Chondrocyte (in vitro differentiated cells): ENCODE measurements at places on chromosomes 6 and 20. TPM values are rescaled to one million over a fixed set of nuclear protein-coding genes. Genes with fewer than 3 reads are reported as not detected.

DNA sequence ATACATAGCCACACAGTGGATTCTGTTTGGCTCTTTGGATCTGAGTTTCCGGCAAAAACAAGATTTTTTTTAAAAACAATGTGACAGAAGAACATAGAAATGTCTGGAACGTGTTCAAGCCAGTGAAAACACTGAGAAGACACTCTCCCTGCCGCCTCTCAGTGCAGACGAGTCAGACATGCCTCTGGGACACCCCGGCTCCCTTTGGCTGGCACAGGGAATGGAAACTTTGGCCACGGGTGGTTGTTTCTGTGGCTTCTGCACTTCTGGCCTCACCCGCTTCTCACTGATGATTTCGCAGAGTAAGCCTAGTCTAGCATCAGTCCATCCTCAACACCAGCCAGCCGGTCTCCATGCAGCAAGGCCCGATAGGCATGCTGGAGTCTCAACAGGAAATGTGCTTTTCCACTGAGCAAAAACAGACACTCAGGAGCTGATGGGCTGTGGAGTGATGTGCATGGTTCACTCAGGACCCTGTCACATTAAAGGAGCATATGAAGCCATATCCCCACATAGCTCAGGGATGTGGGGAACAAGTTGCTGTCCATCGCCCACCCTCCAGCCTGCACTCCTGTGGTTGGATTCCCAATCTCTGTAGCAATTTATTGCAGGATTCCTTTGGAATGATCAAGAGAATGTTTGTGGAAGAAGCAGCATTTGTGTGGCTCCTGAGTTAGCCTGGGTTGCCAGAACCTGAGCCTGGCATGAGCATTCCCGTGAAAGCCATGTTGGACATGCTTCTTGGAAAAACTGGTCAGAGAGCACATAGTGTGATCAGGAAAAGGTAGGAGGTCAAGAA is 262.0 kb upstream of the RIN2 start:
- no peak for DNase-seq
- no peaks in the 10 kb centered on the region for H3K27me3 ChIP-seq
- no peak overlapping the region for H3K27ac ChIP-seq
- no peaks in the 10 kb centered on the region for H3K4me1 ChIP-seq
- H3K4me3 ChIP-seq: no peak overlapping the region

DNA sequence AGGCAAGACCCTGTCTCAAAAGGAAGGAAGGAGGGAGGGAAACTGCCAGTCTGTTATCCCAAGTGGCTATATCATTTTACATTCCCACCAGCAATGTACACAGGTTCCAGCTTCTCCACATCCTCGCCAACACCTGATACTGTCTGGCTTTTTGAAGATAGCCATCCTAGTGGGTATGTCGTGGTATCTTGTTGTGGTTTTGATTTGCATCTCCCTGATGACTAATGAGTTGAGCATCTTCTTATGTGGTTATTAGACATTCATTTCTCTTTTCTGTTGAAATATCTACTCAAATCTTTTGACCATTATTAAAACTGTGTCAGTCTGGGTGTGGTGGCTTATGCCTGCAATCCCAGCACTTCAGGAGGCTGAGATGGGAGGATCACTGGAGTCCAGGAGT is 47.9 kb upstream of the ARID1B start:
- H3K4me3 ChIP-seq: no peak overlapping the region
- no peak overlapping the region for H3K27ac ChIP-seq
- H3K4me1 ChIP-seq: no peaks in the 10 kb centered on the region
- H3K27me3 ChIP-seq: no peaks in the 10 kb centered on the region
- no peak for DNase-seq

DNA sequence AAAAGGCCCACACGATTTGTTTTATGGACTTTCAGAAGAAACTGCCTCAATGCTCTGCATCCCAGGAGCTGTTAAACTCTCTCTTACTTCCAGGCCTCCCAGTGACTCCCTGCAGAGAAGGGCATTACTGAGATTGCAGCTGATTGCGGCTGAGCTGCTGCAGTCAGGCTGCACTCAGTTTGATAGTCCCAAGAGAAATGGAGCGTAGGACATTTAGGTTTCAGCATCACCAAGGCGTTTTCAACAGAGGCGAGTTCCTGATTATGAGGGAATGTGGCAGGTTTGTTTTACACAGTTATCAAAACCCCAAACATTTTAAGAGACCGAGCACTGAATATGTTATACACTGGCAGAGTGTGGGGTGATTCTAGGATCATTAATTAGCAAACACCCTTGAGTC is 145.6 kb downstream of the TBX18 start:
- peaks cover 17% of the 10 kb centered on the region for H3K4me1 ChIP-seq
- no peaks in the 10 kb centered on the region for H3K27me3 ChIP-seq
- DNase-seq: no peak
- no peak overlapping the region for H3K4me3 ChIP-seq

- DNase-seq: no peak
- H3K27ac ChIP-seq: no peak overlapping the region
- H3K4me3 ChIP-seq: no peak overlapping the region
- peaks cover 15% of the 10 kb centered on the region for H3K4me1 ChIP-seq
Observed at GRCh38 chr6:55664591-55665587, 85.9 kb upstream of the HMGCLL1 start.

DNA sequence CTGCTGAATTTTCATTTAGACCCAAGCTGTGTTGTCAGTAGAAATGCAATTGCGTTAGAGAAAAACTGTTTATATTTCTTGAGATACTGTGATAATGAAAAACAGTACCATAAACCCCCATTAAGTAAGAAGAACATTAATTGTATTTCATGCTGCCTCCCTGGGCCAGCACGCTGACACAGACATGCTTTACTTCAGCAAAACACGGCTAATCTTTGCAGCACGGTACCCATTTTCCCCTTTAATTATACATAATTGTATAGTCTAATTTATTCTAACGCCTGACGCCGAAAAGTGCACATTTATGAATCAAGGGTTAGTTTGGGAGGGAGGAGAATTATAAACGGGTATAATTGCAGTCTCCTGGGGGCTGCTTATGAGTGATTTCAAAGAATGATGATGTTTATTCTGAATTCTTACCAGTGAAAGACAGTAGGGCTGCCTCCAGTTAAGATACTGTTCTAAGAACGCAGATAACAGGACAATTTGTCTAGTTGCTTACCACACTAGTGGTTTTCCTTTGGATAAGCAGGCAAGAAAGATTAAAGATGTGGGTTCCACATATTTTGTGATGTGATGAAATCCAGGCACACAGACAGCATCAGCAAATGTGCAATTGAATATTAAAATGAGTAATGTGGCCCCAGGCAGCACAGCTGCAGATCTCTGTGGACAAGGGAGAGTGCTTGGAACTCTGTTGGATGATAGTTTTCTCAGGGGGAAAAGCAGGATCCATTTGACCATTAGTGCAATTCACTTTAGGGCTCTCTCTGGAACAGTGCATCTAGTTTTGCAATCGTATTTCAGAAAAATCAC is 4.7 kb upstream of the SULF2 start:
- peaks cover 47% of the 10 kb centered on the region for H3K4me1 ChIP-seq
- no peak overlapping the region for H3K27ac ChIP-seq
- H3K27me3 ChIP-seq: peaks cover 2% of the 10 kb centered on the region
- no peak for DNase-seq

- no peaks in the 10 kb centered on the region for H3K36me3 ChIP-seq
- H3K27ac ChIP-seq: peak overlapping the region; percentile 10
- H3K27me3 ChIP-seq: peaks cover 7% of the 10 kb centered on the region
- H3K4me1 ChIP-seq: peaks cover 47% of the 10 kb centered on the region
- peak overlapping the region; percentile 93 for H3K4me3 ChIP-seq
Observed at GRCh38 chr6:63635215-63635587, 401 bp upstream of the PHF3 start.

DNA sequence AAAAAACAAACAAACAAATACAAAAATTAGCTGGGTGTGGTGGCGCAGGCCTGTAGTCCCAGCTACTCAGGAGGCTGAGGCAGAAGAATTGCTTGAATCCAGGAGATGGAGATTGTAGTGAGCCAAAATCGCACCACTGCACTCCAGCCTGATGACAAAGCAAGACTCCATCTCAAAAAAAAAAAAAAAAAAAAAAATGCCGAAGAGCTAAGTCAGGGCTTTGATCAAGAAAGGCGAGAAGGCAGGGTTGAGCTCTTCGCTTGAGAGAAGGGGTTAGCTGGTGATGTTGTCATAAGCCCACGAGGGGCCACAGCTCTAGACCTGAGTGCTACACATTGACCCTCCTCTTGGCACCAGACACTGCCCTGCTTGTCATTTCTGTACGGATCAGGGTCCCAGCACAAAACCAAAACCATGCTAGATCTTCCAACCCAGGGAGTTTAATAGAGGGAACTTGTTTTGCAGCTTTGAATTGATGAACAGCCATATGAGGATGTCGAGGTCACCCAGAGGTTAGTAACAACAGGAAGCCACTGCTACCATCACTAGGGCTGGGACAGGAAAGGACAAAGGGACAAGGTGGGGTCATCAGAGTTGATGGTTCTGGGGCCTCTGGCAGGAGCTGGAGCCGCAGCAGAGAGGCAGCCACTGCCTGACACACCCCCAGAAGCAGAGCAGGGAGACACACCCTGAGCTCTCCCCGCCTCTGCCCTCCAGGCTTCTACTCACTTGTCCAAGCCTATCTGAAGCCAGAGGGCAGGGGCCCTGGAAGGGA is 122.7 kb downstream of the SNX5 start:
- peak overlapping the region; percentile 10 for H3K27ac ChIP-seq
- H3K36me3 ChIP-seq: no peaks in the 10 kb centered on the region
- no peak for DNase-seq
- no peak overlapping the region for H3K4me3 ChIP-seq
- peaks cover 77% of the 10 kb centered on the region for H3K4me1 ChIP-seq

DNA sequence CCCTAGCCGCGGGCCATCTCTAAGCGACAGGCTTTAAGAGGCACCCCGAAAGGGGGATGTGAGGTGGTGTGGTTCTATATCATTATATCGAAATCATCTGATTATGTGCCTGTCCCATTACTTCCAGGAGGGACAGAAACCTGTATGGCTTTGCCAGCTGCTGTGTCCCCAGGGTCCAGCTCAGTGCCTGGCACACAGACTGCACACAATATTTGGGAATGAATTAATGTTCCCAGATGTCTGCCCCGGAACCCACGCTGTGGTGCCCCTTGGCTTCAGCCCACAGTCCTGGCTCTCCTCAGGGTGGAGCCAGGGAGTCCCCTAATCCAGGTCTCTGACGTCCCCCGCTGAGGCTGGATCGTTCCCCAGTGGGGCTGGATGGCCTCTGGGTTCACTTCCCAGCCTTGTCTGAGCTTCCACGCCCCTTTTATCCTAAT is 8.9 kb upstream of the AHCY start:
- no peak for DNase-seq
- H3K4me1 ChIP-seq: peaks cover 23% of the 10 kb centered on the region
- H3K36me3 ChIP-seq: no peaks in the 10 kb centered on the region
- no peak overlapping the region for H3K27ac ChIP-seq
- H3K4me3 ChIP-seq: peak overlapping the region; percentile 56

GRCh38 chr20:4815628-4816027 is 93.9 kb downstream of the PRND start:
- H3K4me1 ChIP-seq: peaks cover 19% of the 10 kb centered on the region
- H3K27me3 ChIP-seq: no peaks in the 10 kb centered on the region
- peak; percentile 52 for DNase-seq
- H3K27ac ChIP-seq: no peak overlapping the region

- no peaks in the 10 kb centered on the region for H3K4me1 ChIP-seq
- DNase-seq: no peak
- H3K4me3 ChIP-seq: no peak overlapping the region
- H3K36me3 ChIP-seq: no peaks in the 10 kb centered on the region
- H3K27me3 ChIP-seq: peaks cover 35% of the 10 kb centered on the region
- no peak overlapping the region for H3K27ac ChIP-seq
Observed at GRCh38 chr20:64138276-64138815, 25.9 kb upstream of the MYT1 start.

DNA sequence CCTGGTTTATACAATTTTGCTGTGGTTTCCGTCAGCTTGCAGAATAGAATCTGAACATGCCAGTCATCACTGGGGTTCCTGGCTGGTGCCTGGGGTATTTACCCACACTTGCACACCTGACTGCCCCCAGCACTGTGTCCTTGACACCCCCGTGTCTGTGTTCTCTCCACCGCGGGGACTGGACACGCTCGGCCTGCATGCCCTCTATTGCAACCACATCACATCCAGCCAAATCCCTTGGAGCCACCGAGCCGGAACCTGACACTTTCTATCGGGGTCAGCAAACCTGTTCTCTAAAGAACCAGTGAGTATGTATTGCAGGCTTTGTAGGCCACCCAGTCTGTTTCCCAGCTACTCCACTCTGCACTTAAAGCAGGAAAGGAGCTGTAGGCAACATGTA is 527.5 kb downstream of the PRKN start:
- peaks cover 2% of the 10 kb centered on the region for H3K36me3 ChIP-seq
- no peaks in the 10 kb centered on the region for H3K4me1 ChIP-seq
- H3K4me3 ChIP-seq: no peak overlapping the region
- no peak for DNase-seq
- no peaks in the 10 kb centered on the region for H3K27me3 ChIP-seq

DNA sequence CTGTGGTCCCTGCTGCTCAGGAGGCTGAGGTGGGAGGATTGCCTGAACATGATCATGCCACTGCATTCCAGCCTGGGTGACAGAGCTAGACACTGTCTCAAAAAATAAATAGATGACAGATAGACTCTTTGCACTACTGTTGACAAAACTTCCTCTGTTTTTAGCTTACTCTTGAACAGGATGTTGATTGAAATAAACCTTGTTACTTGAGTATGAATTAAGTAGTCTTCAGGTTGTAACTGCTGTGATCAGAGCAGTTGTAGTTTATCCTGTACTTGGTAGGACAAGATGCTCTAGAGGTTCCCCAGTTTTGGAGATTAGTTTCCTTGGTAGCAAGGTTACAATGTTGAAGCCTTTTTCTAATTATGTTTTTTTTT is 1.5 kb downstream of the GTF3C6 start:
- peaks cover 18% of the 10 kb centered on the region for H3K36me3 ChIP-seq
- DNase-seq: no peak
- peaks cover 16% of the 10 kb centered on the region for H3K4me1 ChIP-seq

- no peak for DNase-seq
- H3K4me1 ChIP-seq: no peaks in the 10 kb centered on the region
- no peak overlapping the region for H3K27ac ChIP-seq
- H3K36me3 ChIP-seq: no peaks in the 10 kb centered on the region
- peaks cover 11% of the 10 kb centered on the region for H3K27me3 ChIP-seq
Observed at GRCh38 chr6:109918227-109918626, 59.9 kb upstream of the GPR6 start.

DNA sequence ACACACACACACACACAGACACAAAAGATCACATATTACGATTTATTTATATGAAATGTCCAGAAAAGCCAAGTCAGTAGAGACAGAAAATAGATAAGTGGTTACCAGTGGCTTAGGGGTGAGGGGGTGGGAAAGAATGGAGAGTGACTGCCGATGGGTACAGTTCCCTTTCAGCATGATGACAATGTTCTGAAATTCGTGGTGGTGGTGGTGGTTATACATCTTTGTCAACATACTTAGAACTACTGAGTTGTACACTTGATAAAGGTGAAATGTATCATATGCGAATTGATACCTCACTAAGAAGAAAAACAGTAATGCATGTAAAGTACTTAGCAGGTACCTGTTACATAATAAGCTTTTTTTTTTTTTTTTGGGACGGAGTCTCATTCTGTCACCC is 124.3 kb downstream of the SCAF8 start:
- H3K4me3 ChIP-seq: no peak overlapping the region
- H3K36me3 ChIP-seq: peaks cover 2% of the 10 kb centered on the region
- H3K4me1 ChIP-seq: peaks cover 5% of the 10 kb centered on the region

The GGTLC1 gene
- total RNA-seq: not detected in 3 replicates

The CPNE5 gene
- total RNA-seq: 0.18 TPM in 1 of 3 replicates, not detected in the others

The TGM2 gene
- 7.1 to 22.3 TPM (median 17.7 TPM) in 3 replicates for total RNA-seq

The PTK6 gene
- not detected in 3 replicates for total RNA-seq

The PSORS1C2 gene
- not detected in 3 replicates for total RNA-seq

The NT5E gene
- 43.1 to 49.0 TPM (median 48.7 TPM) in 3 replicates for total RNA-seq

The MARCKS gene
- 256 to 322 TPM (median 257 TPM) in 3 replicates for total RNA-seq

The HLA-E gene
- total RNA-seq: 89.9 to 93.8 TPM (median 93.2 TPM) in 3 replicates

The BEND6 gene
- total RNA-seq: 8.9 to 15.8 TPM (median 10.9 TPM) in 3 replicates
